ENCODE measurements at places on chromosomes 4 and X. TPM values are rescaled to one million over a fixed set of nuclear protein-coding genes. Genes with fewer than 3 reads are reported as not detected.
A peak's percentile ranks its signal among the peaks of the same experiment; 100 is the strongest.

Gene PCDH10
- total RNA-seq, result 4.0 TPM

Gene SLC25A43
- 8.9 TPM for total RNA-seq

Gene RBMXL3
- total RNA-seq, result not detected

Gene SPANXA1
- total RNA-seq, result 0.45 TPM

Gene IL2
- total RNA-seq, result not detected

Gene SPOCK3
- 1.6 TPM for total RNA-seq

Gene SLC6A14
- not detected for total RNA-seq

Gene KCND1
- total RNA-seq, result 5.3 TPM

Gene RBM3
- total RNA-seq, result 114 TPM

Gene PITX2
- total RNA-seq, result 0.35 TPM

Gene NDNF
- 0.73 TPM for total RNA-seq

Gene ARAP2
- 4.8 TPM for total RNA-seq

Gene DCAF4L1
- total RNA-seq, result 0.63 TPM

Gene HSD17B13
- not detected for total RNA-seq

- no peak for DNase-seq
Observed at GRCh38 chr4:85873566-85873965, 398.6 kb downstream of the ARHGAP24 start.

GRCh38 chrX:39721566-39722279 lies 376.0 kb downstream of the BCOR start:
- DNase-seq, result no peak

DNA sequence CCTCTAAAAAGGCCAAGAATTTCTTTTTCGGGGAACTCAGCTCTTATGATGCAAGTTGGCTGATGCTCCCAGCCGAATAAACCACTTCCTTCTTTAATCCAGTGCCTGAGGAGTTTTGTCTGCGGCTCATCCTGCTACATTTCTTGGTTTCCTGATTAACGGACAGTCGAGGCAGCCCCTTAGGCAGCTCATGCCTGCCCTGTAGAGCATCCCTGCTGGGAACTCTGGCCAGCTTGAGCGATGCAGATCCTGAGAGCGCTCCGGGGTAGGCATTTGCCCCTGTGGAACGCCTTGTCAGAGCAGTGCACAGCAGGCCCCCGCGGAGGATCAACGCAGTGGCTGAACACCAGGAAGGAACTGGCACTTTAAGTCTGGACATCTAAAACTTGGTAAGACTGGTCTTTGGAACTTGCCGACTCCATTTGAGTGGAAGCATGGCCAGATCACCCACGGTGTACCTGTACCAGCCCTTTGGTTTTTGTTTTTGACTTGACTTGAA lies 3.1 kb downstream of the CT45A10 start:
- DNase-seq, result no peak

DNA sequence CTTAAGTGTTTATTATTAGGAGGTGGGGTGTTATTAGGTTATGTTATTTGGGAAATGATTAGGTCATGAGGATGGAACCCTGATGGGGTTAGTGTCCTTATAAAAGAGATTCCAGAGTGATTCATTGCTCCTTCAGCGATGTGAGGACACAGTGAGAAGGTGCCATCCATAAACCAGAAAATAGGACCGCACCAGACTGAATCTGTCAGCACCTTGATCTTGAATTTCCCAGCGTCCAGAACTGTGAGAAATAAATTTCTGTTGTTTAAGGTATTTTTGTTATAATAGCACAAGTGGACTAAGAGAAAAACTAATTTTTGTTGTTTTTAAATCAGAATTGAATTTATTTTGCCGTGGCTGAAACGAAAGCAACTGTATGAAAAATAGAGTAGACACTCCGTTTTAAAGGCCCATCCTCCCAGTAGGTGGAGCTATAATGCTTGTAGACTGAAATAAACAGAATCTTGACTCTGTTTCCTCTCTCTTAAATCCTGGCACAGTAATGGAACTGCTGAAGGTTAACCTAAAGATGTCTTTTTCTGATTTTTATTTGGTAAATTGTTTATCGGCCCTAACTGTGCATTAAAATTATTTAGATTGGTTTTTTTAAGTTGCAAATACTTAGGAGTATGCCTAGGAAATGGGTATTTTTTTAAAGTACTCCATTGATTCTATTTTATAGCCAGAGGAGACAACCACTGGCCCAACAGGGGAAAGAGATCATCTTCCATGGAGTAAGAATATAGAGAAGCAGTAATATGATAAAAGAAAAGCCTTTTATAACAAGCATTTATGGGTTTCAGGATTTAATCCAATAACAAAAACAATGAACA lies 133.2 kb upstream of the ADAMTS3 start:
- peak; percentile 81 for DNase-seq

GRCh38 chr4:40211224-40212185 lies 14.7 kb downstream of the RHOH start:
- no peak for DNase-seq

DNA sequence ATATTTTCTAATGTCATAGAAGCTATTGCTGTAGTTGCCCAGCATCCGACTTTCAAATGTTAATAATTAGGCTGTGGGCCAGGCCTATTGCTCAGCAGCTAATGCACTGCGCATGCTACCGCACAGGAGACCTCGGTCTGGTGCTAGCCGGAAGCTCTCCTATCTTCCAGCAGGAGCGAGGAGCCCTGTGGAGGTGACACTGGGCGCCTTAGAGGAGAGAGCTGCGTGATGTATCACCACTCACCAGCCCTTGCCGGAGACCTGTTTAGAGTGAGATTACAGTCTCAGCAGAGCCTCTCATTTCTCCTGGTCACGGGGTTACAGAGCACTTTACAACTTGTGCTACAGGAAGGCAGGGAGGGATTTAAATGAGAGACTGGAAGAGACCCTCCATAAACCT lies 31.1 kb upstream of the MID1IP1 start:
- no peak for DNase-seq

DNA sequence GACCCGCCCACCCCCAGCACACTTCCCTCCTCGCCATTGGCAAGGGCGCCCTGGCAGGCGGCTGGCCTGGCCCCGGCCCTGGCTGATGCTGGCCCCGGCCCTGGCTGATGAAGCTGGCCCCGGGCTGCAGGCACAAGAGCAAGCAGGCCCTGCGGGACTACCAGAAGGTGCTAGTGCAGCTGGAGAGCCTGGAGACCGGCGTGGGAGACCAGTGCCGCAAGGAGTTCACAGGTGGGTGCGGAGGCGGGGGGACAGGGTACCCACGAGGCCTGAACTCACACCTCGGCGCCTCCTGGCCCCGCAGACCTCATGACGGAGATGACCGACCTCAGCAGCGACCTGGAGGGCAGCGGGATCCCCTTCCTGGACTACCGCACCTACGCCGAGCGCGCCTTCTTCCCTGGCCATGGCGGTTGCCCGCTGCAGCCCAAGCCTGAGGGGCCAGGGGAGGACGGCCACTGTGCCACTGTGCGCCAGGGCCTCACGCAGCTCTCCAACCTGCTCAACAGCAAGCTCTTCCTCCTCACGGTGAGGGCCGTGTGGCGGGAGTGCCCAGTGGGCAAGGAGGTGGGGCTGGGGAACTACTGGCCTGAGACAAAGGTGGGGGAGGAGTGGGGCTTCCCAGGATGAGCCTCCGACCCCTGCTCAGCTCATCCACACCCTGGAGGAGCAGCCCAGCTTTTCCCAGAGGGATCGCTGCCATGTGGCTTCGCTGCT lies 6.1 kb upstream of the SRPK3 start:
- no peak for DNase-seq

- DNase-seq, result no peak
Observed at GRCh38 chrX:148310426-148311165, 189.8 kb upstream of the AFF2 start.

GRCh38 chrX:10174810-10175209 lies 18.0 kb downstream of the CLCN4 start:
- DNase-seq, result no peak

GRCh38 chr4:76801621-76802235 lies 96.2 kb downstream of the SOWAHB start:
- DNase-seq, result peak; percentile 64

DNA sequence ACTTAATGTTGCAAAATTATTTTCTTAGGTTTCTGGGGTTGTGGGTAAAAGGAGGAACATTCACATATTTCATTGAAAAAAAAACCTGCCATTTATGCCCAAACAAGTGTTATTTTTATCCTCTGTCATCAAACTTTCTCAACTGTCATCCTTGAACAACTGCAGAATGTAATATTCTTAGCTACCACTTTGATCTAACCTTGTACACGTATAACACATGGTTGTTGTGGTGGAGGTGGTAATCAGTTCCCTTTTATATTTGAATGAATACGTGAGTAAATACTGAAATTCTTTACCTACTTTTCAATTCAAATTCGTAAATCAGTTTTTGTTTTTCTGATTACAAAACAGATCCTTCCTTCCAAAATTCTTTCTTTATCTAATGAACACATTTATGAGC lies 3.8 kb upstream of the AMMECR1 start:
- DNase-seq, result no peak

GRCh38 chrX:44400588-44400987 lies 57.1 kb upstream of the EFHC2 start:
- no peak for DNase-seq

- no peak for DNase-seq
Observed at GRCh38 chrX:124395145-124395880, 49.0 kb downstream of the SH2D1A start.

DNA sequence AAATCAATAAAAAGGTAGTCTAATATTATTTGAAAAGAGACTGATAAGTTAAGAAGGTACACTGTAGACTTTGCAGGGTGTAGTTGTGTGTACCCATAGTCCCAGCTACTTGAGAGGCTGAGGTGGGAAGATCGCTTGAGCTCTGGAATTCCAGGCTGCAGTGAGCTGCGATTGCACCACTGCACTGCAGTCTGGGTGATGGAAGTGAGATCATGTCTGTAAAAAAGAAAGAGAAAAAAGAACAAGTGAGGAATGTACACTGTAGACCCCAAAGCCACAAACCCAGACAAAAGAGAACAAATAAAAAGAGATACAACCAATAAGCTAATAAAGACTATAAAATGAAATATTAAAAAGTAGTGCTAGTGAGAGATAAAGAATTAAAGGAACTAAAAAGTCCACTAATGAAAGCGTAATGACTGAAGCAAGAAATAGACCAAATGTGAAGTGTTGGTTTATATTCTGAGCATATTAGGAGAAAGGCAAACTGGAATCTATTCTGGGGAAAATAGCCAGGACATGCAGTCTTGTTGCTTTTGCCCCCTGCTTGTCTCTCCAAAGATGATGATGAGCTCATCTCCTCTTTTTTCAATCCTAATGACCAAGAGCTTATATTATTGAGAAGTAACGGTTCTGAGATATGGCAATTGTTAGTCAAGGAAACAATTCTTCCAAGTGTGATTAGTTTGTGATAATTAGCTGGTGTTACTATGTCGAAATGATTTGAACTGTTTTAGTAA lies 19.1 kb downstream of the GSX2 start:
- DNase-seq, result no peak

DNA sequence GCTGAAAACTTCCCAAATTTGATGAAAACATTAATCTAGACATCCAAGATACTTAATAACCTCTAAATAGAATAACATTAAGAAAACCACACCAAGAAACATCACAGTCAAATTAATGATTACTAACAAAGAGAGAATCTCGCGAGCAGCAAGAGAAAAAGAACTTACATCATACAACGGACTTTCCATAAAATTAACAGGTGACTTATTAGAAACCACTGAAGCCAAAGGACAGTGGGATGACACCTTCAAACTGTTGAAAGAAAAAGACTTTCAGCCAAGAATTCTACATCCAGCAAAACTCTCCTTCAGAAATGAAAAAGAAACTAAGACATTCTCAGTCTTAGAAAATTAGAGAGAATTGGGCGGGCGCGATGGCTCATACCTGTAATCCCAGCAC lies 232.0 kb downstream of the SNCA start:
- no peak for DNase-seq

- DNase-seq, result no peak
Observed at GRCh38 chrX:30863974-30864373, 25.1 kb downstream of the TAB3 start.

GRCh38 chr4:19508442-19508841 lies 743.3 kb upstream of the SLIT2 start:
- DNase-seq, result no peak

DNA sequence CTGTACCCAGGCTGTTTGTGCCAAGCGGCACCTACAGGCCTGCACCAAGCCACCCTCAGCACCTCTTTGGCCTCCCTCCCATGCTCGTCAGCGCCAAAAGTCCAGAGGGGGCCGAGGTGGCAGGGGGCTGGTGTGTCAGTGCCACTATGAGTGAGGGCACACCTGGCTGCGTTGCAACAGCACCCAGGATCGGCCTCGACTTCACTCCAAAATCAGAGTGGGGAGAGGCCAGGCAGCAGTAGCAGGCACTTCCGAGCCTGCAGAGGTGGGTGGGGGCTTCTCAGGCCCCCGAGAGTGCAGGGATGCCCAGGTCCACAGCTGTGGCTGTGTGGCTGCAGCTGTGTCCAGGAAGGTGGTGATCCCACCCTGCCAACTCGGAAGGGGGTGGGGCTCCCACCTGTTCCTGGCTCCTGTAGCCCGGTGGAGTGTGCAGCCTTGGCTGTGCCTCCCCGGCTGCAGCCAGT lies 58.5 kb downstream of the PPA2 start:
- no peak for DNase-seq

DNA sequence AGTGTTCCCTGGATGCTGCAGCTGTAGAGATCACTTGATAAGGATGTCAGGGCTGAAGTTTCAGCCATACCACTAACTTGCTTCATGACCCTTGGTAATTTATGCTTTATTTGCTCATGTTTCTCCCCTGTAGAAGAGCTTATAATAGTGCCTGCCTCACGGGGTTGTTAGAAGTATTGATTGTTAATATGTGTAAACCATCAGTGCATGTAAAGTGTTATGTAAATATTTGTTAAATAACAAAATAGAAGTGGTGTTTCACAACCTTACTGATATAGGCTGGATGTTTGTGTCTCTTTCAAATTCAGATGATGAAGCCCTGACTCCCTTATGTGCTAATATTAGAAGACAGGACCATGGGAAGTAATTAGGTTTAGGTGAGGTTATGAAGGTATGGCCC lies 1.5 kb upstream of the CXCL2 start:
- DNase-seq, result no peak

DNA sequence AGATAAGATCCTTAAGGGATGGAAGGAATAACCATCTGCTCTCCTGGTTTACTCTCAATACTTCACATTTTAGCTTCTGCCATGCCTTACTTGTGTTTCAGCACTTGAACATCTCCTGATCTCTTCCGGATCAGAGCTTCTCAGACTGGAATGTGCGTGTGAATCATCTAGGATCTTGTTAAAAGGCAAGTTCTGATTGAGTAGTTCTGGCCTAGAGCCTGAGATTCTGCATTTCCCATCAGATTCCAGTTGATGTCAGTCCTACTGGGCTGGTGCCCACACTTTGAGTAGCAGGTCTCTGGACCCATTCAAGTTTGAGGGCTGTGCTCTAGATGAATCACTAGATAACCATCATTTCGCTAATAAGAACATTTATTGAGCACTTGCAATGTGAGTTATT lies 20.0 kb downstream of the NDP start:
- no peak for DNase-seq

- DNase-seq, result no peak
Observed at GRCh38 chr4:134862116-134862515, 660.5 kb upstream of the PABPC4L start.

DNA sequence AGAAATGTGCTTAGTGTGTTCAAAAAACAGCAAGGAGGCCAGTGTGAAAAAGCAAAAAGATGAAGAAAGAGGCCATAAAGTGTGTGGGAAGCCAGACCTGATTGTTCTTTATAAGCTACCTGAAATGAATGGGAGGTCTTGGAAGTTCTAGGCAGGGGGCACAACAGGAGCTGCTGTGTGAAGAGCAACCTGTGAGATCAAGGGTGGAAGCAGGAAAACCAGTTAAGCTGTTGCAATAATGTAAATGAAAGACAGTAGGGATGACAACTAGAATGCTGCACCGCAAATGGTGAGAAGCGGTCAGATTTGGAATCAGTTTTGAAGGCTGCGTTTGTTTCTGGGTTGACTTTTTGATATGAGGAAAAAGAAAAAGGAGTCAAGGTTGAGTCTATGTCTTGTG lies 123.5 kb downstream of the TMEM144 start:
- DNase-seq, result peak; percentile 24

GRCh38 chr4:154230091-154230490 lies 261.5 kb downstream of the DCHS2 start:
- DNase-seq, result no peak
